ENCODE measurements at places on chromosomes 6 and 20.
A peak's percentile ranks its signal among the peaks of the same experiment; 100 is the strongest.

- no peak for DNase-seq
Observed at GRCh38 chr6:107244742-107245480, 129.6 kb upstream of the BEND3 start.

DNA sequence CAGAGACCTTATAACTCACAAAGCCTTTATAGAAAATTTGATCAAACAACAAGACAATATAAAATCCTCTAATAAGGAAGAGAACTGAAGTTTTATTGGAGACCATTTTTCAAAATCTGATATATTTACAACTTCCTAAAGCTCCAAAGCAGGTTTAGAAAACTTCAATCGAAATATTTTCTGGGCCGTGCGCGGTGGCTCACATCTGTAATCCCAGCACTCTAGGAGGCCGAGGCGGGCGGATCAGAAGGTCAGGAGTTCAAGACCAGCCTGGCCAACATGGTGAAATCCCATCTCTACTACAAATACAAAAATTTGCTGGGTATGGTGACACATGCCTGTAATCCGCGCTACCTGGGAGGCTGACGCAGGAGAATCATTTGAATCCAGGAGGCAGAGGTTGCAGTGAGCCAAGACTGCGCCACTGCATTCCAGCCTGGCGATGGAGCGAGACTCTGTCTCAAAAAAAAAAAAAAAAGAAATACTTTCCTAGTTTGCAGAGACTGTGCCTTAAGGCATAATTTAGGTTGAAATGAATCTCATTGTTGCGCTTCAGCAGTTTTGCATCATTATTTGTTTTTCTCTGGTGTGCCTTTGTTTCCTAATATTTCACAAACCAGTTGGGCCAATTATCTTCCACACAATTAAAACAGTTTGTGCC is 60.6 kb upstream of the ASIP start:
- DNase-seq: no peak

GRCh38 chr6:71012866-71013469 is 56.1 kb upstream of the B3GAT2 start:
- DNase-seq: peak; percentile 70

DNA sequence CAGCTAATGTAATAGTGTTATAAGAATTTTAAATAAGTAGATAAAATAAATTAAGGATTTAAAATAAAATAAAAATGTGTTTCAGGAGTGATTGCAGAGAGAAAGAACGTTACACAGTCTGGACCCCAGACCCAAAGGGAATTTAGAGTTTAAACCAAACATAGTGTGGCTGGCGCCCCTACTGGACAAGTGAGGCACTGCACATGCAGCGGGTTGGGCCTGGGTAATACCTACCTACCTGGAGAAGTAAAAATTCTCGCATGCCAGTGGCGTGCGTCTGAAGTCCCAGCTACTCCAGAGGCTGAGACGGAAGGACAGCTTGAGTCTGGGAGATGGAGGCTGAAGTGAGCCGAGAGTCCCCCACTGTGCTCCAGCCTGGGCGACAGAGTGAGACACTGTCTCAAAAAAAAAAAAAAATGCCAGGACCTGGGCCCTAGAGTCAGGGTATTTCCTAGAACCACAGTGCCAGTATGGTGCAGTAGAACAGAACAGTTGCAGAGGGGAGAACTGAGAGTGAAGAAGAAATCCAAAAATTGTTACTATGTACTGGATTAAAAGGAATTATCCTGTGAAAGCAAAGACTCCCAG is 71.4 kb upstream of the TCF21 start:
- DNase-seq: peak; percentile 69

DNA sequence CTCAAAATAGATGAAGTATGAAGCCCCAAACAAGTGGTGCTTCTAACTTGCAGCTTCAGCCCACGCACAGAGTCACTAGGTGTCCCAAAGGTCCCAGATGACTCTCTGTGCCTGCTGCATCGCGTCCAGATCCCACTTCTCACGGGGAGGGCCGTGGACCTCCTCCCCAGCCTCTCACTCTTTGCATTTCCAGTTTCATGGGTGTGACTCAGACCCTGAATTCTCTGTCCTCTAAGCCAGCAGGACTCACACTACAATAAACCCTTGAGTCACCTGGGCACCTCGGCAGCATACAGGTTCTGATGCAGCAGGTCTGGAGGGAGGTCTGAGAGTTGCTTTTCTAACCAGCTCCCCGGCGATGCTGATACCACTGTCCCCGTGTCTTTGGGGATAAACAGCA is 114.0 kb upstream of the RIN2 start:
- DNase-seq: no peak

GRCh38 chr6:133645966-133646740 is 242.8 kb upstream of the TCF21 start:
- no peak for DNase-seq

- no peak for DNase-seq
Observed at GRCh38 chr6:39367700-39368099, 45.2 kb upstream of the KCNK16 start.

- DNase-seq: no peak
Observed at GRCh38 chr20:17614176-17614811, 44.4 kb downstream of the DSTN start.

- DNase-seq: no peak
Observed at GRCh38 chr6:126600258-126600916, 260.5 kb downstream of the CENPW start.

DNA sequence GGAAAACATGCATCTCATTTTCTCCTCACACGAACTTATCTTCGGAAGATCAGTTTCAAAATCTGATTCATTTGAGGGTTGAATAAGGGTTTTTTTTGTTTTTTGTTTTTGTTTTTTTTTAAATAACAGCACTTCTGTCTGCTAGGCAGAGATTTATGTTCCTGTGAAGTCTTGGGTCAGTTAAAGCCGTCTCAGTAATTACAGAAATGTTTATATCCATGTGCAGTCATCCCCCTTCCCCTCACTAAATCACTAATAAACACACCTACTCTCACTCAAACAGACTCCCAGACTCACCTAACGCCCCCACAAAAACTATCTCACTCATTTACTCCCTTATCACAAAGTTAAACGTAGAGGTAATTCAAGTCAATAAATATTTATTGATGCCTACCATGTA is 214.2 kb upstream of the SUPT3H start:
- DNase-seq: no peak

- DNase-seq: no peak
Observed at GRCh38 chr6:23087471-23087870, 518.1 kb downstream of the HDGFL1 start.

DNA sequence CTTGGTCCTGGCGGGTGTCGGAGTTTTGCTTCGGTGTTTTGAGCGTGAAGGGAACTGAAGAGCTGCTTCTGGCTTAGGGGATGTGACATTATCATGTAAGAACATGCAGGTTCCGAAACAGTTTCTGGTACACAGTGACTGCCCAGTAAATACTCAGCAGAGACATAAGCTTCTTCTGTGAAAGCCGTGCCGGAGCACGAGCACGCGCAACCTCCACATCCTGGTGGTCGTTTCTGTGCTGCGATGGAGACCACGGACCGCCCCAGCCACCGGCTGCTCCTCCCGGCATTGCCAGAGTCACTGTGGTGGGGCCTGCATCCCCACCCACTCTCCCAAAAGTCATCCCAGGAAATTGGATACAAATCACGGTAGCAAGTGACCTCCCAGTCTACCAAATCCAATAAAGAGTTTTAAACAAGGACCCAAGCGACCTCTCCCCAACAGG is 18.7 kb downstream of the KIF25 start:
- DNase-seq: no peak

DNA sequence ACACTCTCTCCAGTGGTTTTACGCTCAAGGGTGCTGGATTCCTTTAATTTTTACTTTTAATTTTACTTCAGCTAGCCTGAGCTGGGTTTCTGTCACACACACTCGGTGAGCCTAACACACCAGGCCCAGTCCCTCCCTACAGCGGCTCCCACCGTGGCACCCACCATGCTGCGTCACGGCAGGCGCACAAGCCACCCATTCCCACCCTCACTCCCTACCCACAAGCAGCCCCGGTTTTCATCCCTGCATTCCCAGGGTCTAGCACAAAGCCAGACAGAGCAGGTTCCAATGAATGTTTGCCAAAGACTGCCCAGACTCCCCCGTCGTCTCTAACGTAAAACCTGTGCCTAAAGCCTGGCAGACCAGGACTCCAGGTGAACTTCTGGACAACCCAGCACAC is 50.3 kb downstream of the MYH7B start:
- DNase-seq: peak; percentile 7

GRCh38 chr6:43635387-43636307 is at the start of gene MAD2L1BP:
Gene MAD2L1BP, plus strand, starts transcription at chr6:43635840. Its CDS starts 36 bp downstream, at chr6:43635876.
- DNase-seq: peak; percentile 82
